ENCODE measurements at places on chromosomes 6 and 20.

- DNase-seq, result no peak
Measured at GRCh38 chr6:137982418-137983189, 115.5 kb downstream of the TNFAIP3 start.

GRCh38 chr6:47098570-47098993 is 56.5 kb upstream of the ADGRF1 start:
- DNase-seq, result peak; percentile 78

GRCh38 chr20:48691523-48691922 is 136.3 kb downstream of the PREX1 start:
- DNase-seq, result peak; percentile 66

- no peak for DNase-seq
Measured at GRCh38 chr20:32019156-32019510, 8.9 kb downstream of the CCM2L start.

- DNase-seq, result no peak
Measured at GRCh38 chr20:33821270-33821836, 10.2 kb downstream of the CHMP4B start.

GRCh38 chr6:150194195-150194594 is 51.4 kb downstream of the PPP1R14C start:
- DNase-seq, result no peak

All from left lung (tissue), 14 donors.